AG08396 (cell line): ENCODE measurements at places on chromosomes 5 and 9.

GRCh38 chr9:26391036-26391435, 501.6 kb downstream of the CAAP1 start:
- no peak for DNase-seq

GRCh38 chr9:124128568-124129166, 117.1 kb downstream of the LHX2 start:
- DNase-seq, result no peak

- no peak for DNase-seq
Measured at GRCh38 chr5:80061547-80061946, 26.4 kb downstream of the THBS4 start.

DNA sequence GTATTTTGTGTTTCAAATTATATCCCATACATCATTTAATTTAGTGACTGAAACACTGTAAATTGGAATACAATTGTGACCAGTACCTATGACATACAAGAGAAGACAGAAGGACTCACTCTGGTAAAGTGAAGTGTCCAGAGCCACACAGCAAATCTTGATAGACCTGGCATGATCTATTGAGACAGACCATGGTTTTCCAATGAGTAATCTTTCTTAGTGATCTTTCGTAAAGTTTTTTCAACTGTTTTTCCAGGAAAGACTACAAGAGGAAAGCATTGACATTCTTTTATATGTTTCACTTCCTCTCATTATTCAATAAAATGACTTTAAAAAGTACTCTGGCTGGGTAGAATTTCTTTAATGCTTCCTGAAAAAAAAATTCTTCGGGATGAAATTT, 43.3 kb upstream of the ALDH1A1 start:
- DNase-seq, result no peak

- no peak for DNase-seq
Measured at GRCh38 chr5:669842-670395, 23.2 kb downstream of the TPPP start.

DNA sequence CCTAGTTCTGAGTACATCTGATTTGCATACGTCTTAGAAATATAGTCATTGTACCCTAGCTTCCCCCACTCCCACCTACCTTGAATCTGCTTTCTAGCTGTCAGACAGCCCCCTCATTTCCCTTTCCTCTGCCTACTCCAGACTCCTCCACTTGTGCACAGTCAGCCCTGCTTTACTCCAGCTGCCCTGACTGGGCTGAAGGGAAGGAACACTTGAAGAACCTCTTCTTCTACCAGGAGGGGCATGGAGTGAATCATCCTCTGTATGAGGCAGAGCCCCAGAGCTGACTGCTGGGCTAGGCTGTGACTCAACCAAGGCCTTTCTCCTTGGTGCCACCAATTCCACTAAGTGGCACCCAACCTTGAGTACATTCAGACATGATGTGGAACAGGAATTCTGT, 18.1 kb upstream of the ZFR start:
- peak; percentile 73 for DNase-seq

DNA sequence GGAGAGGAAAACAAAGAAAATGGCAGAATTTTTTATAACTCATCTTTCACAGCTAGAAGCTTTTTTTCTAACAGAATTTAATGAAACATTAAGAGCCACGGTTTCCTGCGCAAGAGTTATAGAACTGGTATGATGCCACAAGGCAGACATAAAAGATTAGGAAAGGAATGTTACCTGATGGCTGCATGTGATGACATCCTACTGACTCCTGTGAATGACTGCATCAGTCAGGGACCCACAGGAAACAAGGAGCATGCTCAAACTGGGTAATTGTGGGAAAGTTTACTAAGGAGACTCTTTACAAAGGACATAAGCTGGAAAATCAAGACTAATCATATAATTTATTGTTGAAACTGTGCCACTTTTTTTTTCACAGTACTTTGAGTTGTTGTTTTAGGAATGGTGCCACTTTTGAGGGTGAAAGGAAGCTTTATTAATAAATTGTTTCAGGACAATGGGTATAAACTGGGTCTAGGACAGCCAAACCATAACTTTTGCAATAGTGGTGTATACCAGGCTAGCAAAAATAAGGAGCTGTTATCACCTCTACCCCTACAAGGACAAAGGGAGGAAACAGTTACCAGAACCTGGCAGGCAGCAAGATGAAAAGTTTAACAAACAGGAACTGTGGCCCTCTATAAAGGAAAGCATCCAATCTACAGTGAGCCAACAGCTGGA, 5.1 kb upstream of the TSLP start:
- DNase-seq, result no peak

DNA sequence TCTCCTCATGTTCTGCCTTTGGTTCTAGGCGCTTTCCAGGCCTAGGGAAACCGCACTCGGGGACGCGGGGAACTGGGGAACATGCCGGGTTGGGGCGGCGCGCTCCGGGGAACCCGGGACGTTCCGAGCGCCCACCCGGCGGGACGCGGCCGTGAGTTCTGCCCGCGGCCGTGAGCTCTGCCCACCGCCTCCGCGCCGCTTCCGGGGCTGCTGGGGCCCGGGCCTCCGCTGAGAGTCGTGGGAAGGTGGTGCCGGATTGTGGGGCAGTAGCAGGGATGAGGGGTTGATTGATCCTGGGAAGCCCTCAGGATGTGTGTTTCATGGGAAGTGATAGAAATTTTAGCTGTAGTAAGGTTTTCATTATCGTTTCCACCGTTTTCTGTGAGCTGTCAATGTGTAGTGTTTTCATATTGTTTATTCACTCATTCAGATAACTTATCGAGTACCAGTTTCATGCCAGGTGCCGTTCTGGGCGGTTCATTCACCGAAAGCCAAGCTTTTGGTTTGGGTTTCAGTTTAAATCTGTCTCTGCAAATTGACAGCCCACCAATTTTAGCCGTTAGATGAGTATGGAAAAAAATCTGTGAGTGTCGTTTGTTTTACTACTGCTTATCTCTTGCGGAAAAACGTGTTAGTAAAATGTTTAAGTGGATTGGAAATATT, 657 bp downstream of the MTRR start:
- peak; percentile 53 for DNase-seq

GRCh38 chr5:96794757-96795156, 13.0 kb downstream of the ERAP1 start:
- DNase-seq, result no peak

DNA sequence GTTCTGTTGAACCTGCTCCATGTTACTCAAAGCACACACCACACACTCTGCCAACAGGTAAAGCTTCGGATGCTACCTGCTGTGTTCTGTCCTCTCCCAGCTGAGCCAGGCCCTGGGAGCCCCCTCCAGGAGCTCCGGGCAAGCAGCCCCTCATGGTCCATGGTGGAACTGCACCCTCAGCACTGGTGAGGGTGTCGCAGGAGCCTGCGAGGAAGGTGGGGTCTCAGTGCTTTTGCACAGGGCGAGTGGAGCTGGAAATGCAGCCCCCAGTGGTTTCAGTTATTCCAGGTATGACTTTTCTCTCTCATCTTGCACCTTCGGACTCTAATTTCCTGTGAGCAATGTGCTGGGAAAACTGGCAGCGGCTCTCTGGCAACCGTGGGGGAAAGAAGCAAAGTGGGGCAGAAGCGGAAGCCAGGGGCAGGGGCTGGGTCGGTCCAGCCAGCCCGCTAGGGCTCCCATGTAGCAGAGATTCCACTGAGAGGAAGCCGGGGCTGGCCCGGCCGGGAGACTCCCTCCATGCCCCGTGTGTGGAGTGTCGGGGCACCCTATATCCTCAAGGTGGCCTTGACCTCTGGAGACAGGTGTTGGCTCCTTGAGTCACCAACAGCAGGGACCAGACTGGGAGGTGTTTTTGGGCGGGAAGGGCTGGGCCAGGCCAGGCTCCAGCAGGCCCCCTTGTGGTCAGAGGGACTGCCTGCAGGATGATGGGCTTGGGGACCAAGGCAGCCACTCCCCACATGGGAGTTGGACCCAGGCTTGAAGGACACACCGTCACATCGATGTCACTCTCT, 75.6 kb upstream of the PRSS3 start:
- no peak for DNase-seq

DNA sequence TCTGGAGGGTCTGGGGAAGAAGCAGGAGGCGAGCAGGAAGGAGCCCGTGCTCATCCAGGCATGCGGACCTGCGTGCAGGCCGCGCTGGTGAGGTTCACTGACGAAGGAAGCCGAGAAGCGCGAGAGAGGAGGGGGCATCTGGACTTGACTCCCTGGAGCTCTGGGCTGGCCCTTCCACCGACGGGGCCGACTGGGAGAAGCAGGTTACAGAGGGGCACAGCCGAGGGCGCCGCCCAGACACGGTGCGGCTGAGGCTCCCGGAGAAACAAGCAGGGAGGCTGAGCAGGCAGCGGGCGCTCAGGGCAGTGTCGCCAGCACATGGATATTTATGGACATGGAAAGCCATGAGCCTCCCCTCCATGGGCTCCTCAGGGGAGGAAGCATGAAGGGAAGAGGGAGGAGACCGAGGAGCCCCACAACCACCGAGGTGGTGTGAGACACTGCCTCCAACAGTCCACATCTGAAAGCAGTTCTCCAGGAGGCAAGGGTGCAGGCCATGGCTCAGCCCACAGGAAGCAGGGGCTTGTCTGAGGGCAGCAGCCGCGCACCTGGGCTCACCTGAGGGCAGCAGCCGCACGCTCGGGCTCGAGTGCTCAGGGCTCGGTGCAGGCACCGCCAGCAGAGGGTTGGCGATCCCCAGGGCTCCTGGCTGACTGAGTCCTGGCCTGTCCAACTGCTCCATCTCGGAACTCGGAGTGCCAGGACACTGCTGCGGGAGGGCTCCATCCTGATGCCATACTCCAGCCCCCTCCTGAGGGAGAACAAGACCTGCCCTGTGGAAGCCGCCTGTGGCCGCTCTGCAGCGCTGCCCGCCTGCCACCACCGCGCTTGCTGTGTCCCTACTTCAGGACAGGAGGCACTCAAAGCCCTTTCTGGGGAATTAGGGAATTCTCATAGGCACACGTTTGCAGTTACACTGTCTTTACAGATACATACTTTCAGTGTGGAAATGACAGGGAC, 15.7 kb upstream of the INPP5E start:
- no peak for DNase-seq

DNA sequence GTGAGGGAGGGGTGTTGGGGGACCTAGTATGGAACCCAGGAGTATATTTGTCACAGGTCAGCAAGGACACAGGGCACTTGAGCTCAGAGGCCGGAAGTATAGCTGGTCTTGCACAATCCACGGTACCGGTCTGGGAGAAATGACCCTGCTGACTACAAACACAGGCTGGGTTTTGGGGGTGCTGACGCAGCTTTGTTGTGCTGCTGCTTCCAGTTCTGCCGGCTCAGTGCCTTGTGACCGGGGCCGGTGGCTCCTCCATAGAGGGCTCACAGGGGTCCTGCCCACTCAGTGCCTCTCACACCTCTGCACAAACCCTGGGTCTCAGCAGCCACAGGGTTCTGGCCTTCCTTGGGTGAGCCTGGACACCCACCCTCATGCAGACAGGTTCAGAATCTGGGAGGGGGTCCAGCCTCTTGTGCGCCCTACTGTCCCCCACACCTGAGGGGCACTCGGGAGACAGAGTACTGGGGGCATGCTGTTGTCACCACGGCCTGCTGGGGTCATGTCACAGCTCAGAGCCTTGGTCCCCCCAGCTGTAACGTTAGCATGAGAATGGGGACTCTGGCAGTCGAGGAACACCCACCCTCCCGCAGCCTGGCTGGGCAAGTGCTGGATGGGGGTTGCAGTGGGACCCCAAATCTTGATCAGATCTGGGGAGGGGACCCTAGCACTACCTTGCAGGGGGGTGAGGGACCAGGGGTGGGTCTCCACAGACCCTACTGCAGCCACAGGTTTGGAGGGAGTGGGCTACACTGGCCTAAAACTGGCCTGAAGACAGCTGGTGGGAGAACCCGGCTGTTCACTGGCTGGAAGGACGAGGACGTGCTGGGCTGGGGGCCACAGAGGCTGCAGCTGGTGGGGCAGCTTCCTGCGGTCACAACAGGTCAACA, 17.7 kb downstream of the NINJ1 start:
- DNase-seq, result peak; percentile 70

- DNase-seq, result no peak
Measured at GRCh38 chr5:56807679-56808078, 7.7 kb upstream of the MAP3K1 start.

GRCh38 chr5:56819060-56819881, 3.9 kb downstream of the MAP3K1 start:
- no peak for DNase-seq

DNA sequence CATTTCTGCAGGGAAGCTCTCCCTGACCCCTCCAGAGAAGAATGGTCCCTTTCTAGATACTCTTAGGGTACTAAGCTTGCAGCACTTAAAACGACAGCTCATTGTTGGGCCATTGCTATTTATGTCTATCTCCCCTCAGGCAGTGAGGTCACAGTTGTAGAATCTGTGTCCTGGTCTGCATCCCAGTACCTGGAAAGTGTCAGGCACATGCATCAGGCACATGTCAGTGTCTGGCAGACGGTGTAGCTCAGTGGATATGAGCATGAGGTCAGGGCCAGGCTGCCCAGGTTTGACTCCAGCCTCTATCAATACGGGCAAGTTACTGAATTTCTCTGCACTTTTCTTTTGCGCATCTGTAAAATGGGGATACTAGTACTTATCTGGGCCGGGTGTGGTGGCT, 22.2 kb upstream of the EEIG1 start:
- DNase-seq, result no peak

- no peak for DNase-seq
Measured at GRCh38 chr9:16192403-16193017, 639.7 kb downstream of the CCDC171 start.

DNA sequence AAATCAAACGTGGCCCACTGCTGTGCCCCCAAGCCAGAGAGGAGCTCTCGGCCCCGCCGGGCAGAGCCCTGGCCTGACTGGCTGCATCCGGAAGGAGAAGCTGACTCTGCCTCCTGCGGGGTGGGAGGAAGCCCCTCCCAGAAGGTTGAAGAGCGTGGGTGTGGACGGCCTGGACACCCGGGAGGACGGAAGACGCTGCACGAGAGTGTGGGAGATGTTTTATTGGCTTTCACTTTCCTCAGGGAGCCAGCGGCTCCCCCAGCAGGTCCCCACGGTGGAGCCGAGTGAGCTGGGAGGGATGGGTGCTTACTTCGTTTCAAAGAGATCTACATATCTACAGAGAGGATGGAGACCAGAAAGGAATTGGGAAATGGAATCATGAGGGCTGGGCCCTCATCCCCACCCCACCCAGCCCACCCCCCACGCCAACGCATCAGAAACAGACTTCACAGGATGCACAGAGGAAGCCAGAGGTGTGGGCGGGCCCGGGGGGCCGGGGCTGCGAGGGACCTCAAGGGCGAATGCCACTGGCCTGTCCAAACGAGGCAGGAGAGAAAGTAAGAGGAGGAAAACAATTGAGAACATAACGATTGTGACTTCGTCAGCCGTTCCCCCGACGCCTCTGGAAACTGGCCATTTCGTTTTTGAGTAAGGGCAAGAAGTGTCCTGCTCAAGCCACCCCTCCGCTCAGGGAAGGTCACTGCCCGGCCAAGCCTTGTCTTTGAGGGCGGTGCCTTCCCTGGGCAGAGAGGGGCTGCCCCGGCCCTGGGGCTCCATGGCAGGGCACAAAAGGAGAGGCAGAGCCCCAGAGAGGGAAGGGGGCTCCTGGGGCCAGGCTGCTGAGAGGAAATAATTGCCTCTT, 32.1 kb downstream of the FAM163B start:
- DNase-seq, result no peak

- DNase-seq, result no peak
Measured at GRCh38 chr5:1294835-1295649, at the start of gene TERT. TSS of gene TERT (minus strand) at chr5:1295068. CDS start at chr5:1294989, 79 bp downstream.
